ENCODE measurements at places on chromosomes 11 and 22. TPM values are rescaled to one million over a fixed set of nuclear protein-coding genes. Genes with fewer than 3 reads are reported as not detected.

Gene RHOG
- 117 TPM for total RNA-seq

Gene OOSP1
- total RNA-seq, result not detected

Gene THY1
- total RNA-seq, result 11.6 TPM

Gene MPZL3
- 0.29 TPM for total RNA-seq

Gene MCHR1
- not detected for total RNA-seq

Gene ZNF215
- total RNA-seq, result 1.3 TPM

Gene DPAGT1
- total RNA-seq, result 34.2 TPM

Gene PLAAT4
- 2.2 TPM for total RNA-seq

Gene PHETA2
- not detected for total RNA-seq

Gene KDM4E
- total RNA-seq, result not detected

Gene CASP12
- total RNA-seq, result not detected
